Left lung (tissue), 14 donors: ENCODE measurements at places on chromosomes 6 and 20. TPM values are rescaled to one million over a fixed set of nuclear protein-coding genes. Genes with fewer than 3 reads are reported as not detected.

GRCh38 chr6:132728616-132729015, 14.8 kb upstream of the VNN1 start:
- no peak for DNase-seq

DNA sequence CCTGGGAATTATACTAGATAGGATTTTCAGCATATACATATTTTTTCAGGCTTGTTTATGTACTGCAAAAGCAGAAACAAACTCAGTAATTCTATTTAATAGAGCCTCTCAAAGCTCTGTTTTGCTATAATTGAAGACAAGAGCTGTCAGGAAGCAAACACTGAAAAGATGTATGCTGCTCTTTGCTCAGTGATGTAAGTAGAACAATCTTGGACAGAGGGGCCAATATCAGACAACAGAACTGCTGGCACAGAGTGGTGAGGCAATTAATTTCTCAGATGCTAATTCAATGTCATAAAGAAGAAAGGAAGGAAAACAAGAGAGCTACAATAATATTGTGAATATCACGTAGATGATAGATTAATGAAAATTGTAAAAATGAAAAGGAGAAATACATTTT, 663.3 kb upstream of the ADGRB3 start:
- DNase-seq: no peak

DNA sequence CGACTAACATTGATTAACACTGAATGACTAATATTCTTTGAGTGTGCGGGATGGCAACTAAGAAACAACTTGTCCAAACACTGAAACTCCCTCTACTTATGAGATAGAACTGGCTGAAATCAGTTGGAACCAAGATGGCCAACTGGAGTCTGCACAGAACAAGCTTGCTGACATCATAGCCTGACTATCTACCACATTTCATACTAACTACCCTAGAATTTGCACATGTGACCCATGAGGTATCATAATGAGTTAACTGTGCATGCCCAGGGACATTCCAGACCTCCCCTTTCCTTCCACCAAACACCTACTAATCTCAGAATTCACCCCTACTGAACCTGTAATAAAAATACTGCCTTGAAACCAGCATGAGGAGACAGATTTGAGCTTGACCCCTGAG, 43.2 kb downstream of the PHIP start:
- DNase-seq: no peak

PDYN gene
- total RNA-seq: not detected
